NCI-H69 (cell line): ENCODE measurements at places on chromosomes 16 and 17.

DNA sequence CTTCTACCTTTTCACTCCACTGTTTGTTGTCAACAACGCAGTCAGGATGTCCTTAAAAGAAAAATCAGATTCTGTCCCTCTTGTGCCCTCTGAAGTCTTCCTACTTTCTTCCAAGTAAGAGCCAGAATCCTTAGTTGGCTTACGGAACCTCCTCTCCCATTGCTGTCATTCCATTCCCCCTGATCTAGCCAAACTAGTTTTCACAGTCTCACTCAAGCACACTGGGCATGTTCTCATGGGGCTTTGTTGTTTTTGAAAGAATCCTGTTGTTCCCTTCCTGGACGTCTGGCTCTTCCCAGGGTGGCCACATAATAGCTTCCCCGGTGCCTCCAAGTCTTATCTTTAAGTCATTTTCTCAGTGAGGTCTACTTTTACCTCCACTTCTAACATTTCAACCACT is 158.6 kb upstream of the ELAC2 start:
- no peak for DNase-seq

- no peak for DNase-seq
Observed at GRCh38 chr17:10216213-10216938, 18.0 kb upstream of the GAS7 start.

- no peak for DNase-seq
Observed at GRCh38 chr17:59790910-59791309, 83.5 kb downstream of the VMP1 start.

GRCh38 chr17:11779892-11780291 is 181.6 kb downstream of the DNAH9 start:
- no peak for DNase-seq

DNA sequence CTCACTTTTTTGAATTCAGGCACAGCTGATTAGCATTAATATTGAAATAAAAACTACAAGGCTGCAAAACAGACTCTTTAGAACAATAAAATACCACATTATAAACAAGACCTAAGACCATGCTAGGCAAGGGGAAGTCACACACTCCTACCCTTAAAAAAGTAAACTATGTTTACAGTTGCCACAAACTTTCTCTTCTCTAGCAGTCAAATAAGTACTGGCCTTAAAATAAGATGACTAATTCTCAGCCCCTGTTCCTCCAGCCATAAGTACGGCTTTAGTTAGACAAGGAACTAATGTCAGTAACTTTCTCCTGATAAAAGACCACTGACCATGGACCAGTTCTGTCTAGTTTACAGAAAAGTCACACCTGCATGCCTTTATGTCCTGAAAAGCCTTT is 19.5 kb upstream of the CPHXL start:
- no peak for DNase-seq

DNA sequence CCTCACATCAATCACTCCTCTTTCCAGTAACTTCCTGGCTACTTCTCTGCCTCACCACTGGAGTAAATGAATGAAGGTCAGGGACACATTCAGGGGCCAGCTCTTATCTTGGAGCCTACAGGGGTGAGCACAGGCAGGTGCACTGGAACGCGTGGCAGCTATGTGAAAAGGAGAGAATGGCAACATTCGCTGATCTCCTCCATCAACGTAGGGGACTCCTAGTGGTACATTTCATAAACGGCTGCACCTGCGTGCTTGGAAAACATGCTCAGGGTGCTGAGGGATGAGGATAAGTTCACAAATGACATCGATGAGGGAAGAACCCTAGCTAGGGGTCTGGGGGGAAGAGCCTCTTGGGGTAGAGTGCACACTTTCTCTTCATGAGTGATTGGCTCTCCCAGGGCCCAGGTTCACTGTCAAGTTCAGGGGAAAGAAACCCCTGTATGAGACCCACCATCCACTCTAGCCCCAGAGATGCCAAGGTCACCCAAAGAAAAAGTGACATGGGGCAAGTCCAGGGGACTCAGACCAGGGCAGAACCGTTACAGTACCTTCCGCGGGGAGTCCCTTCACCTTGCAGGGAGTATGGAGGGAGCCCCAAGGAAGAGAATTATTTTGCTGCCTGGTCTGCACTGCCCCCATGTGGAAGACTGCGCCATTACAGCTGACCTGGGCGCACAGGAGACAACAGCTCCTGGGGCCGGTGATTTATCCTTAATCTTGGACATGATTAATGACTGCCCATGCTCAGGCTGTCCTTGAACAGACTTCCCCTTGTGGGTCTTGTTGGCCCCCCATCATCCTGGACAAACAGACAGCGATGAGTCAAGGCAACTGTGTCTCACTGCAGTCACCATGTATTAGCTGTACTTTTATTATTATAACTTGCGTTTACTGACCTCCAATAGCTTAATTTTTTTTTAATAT is 30.1 kb downstream of the VAC14 start:
- peak; percentile 36 for DNase-seq

- no peak for DNase-seq
Observed at GRCh38 chr17:62680541-62681052, 53.1 kb downstream of the MRC2 start.

DNA sequence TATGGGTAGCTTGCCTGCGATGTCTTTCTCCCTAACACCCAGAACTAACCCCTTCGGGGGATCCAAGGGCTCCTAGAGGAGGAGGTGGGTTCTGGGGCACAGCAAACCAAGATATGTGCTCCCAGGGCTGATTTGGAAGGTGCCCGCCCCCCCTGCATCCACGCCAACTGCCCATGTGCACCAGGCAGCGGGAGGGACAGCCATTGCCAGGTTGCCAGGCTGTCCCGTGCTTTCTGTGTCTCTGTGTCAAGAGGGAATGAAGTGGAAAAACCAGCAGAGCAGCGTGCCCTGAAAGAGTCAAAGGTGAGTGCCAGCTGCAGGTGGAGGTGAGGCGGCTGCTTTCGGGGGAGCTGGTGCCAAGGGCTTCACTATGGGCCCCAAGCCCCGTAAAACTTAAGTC is 6.4 kb downstream of the TEKT5 start:
- DNase-seq, result no peak

DNA sequence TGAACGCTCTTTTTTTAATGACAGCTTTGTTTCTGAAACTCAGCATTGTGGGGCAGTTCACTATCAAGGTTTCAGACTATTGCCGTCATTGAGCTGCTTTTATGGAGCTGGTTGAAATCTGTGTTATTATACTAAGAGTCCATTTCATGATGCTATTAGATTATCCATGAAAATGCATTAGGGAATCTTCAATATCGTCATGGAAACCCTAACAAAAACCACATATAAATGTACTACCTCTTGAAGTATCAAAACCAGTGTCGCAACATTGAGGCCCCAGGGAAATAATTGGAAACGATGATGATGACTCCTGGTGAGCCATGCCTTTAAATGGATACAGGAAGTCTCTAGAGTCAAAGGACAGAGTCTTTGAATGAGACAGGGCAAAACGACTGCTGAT is 231.6 kb upstream of the CPHXL start:
- DNase-seq, result no peak

GRCh38 chr16:30944352-30944751 is 4.5 kb upstream of the ORAI3 start:
- DNase-seq, result no peak

GRCh38 chr17:76107509-76107908 is 3.9 kb upstream of the EXOC7 start:
- DNase-seq, result peak; percentile 54

DNA sequence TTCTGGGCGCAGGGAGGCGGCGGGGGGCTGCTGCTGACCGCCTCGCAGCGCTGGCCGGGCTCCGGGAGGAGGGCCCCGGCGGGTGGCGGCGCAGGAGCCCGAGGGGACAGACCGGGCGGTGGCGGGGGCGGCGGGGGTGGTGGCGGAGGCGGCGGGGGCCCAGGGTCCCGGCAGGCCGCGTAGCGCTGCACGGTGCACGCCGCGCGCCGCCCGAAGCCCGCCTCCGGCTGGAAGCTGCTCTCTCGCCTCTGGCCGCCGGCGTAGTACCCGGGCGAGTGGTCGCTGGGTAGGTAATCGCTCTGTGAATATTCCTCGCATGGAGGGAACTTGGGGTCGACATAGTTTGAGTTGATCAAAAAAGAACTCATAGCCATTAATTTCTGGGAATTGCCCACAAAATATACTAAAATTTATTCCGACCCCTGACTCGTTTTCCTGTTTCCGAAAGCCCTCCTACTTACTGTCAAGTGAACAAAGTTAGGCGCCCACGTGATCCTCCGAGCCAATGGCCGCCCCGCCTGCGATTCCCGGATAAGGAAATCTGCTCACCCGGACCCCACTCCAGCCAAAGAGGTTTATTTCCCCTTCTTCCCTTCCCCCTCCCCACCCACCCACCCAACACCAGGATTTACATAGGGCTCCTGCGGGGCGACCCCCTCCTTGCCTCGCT is at the start of gene HOXB4:
Gene HOXB4, minus strand, starts transcription at position 405 of the 670 bp plus-strand sequence. Its CDS starts 31 bp downstream, at position 374.
- DNase-seq, result peak; percentile 82
